KBM-7 (cell line): ENCODE measurements at places on chromosomes 5 and 9.

DNA sequence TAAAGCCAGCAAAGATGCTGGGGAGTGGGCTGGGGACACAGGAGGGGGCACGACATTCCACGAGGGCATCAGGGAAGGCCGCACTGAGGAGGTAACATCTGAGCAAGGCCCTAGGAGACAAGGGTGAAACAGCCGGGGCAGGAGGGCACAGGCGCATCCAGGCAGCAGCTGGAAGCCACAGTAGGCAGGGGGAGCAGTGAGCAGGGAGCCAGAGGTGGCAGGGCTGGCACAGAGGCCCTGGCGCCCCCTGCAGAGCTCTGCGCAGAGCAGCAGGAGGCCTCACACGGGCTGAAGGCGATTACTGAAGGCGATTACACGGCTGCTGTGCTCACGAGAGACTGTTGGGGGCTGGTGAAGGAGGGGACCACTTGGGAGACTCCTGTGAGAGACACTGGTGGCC lies 15.4 kb downstream of the LMAN2 start:
- DNase-seq, result peak; percentile 58

DNA sequence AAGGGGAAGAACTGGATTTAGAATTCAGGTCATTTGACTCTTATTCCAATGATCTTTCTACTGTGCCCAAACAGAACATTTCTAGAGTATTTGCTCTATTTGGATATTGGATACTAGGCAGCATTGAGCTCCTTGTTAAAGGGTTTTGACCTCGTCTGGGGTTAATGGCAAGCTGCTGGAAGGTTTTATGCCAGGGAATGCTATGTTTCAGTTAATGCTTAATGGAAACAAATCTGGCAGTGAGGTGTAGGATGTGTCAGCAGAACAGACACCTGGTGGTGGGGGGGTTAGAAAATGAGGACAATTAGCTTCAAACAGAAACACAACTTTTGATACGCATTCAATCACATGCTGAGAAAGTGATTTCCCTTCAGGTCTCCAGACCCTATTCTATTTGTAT lies 51.5 kb downstream of the AGXT2 start:
- no peak for DNase-seq

GRCh38 chr9:108755979-108756378 lies 99.8 kb downstream of the ACTL7B start:
- no peak for DNase-seq

- DNase-seq, result no peak
These were observed 175.2 kb downstream of the ZSWIM6 start for GRCh38 chr5:61507232-61507631.

- no peak for DNase-seq
These were observed 205.2 kb upstream of the EDIL3 start for GRCh38 chr5:84589926-84590325.

DNA sequence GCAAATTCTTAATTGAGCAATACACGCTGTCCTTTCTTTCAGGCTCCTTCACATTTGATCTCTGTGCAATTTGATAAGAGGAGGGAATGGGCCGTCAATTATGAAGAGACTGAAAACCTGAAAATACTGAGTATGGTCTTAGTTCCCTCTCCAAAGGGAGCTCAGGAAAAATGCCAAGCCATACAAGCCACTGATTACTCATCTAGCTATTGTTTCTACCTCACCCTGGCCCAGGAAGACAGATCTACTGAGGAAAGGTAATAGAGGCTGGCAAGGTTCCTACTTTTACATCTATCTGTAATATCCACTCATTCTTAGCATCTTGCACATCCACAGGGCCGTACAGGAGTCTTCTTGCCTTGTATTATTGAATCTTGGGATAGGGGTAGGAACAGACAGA lies 23.7 kb upstream of the TNC start:
- DNase-seq, result no peak

DNA sequence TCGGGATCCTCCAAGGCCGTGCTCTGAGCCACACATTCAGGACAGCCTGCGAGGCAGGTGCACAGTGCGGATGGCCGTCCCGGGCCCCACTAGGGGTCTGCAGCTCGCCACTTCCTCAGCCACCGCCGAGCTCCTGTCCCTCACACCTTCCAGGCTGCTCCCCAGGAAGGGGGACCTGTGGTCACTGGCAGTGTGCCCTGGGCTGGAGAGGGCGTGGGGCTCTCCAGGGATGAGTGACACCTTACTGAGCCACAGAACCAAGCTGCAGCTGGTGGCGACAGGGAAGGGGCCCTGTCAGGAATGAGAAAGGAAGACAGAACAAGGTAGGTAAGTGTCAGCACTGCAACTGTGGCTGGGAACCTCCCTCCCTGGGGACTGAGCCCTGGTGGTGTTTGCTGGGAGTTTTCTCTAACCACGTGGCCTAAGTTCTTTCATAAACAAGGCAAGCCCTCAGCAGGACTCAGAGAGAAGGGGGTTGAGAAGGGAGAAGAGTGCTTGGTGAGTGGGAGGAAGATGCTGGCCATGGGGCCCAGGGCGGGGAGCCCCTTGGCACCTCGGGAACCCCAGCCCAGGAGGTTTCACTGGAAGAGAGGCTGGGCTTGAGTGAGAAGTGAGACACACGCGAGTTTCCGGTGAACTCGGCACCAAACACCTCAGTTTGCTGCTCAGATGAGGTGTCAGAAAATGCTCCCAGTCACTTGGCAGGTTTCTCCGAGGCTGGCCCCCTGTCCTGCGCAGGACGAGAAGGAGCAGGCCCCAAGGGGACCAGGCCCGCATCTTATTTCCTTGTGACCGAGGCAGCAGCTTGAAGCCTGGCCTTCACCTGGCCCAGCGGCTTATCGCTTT lies 5.2 kb downstream of the IL13 start:
- DNase-seq, result peak; percentile 35

GRCh38 chr5:101036778-101037177 lies 133.7 kb upstream of the ST8SIA4 start:
- no peak for DNase-seq

DNA sequence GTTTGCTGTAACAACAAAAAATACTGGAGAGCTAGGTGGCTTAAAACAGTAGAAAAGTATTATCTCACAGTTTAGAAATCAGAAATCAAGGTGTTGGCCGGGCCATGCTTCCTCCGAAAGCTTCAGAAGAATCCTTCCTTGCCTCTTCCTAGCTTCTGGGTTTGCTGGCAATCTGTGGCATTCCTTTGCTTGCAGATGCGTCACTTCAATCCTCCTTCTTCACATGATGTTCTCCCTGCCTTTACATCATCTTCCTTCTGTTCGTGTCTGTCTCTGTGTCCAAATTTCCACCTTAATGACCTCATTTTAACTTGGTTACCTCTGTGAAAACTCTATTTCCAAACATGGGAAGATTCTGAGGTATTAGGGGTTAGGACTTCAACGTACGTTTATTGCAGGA lies 90.4 kb upstream of the CHD1 start:
- DNase-seq, result no peak

DNA sequence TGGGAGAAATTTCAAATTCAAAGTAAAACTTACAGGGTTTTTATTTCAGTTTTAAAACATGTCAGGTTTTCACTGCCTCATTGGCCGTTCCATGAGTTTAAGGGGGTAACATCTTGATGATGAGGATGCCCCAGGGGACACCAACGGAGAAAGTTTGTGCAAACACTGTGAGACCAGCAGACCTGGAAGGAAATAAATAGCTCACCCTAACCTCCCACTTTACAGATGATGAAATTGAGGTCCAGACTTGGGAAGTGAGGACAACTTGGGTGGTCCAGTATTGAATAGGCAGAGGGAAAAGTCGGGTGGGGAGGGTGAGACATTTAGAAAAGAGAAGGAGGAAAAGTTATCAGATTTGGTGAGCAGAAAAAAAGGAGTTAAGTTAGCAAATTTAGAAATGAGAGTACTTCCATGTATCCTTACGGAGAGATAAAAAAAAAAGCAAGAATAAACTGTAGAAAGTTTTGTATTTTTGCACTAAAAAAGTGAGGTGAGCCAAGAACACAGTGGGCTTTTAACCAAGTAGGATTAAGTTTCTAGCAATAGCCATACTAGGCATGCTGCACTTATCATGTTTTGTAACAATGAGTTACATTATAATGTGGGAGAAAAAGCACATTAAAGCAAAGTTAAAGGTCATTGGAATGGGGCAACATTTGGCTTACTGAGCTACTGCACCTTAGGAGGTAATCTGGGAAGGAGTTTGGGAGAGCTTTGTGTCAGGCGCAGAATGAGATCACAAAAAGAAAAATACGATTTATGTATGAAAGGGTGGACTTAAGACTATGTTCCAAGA lies 125.1 kb downstream of the GAS1 start:
- no peak for DNase-seq

DNA sequence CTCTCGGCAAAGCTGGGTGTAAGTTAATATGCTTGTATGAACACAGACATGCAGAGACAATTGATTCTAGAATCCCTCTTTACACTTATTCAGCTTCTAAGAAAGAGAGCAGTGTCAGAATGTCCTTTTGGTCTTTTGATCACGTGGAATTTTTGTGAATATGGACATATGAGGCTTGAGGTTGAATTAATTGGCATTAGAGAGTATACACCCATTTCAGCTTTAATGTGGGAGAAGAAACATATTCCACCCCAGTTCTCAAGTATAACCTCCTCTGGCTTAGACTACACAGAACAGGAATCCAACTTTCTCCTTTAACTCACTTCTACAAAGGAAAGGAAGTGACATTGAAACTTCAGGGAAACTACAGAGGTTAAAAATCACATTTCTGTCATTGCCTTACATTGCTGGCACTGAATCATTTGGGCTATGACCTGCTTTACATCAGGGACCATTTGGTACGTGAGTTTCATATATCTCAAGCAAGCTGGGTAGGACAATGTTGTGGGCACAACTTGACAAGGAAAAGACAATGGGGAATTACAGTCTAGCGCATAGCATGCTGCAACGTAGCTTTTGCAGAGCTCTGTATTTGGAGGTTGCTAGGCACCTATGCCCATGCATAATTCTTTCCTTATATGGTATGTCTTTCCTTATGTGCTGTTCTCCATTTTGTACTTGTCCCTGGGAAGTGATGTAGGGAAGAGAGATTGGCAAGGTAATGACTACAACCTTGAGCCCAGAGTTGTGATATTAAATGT lies 19.5 kb downstream of the DAB2 start:
- no peak for DNase-seq

GRCh38 chr9:124420991-124421543 lies 5.8 kb upstream of the PSMB7 start:
- DNase-seq, result no peak

GRCh38 chr9:137612741-137613142 lies 6.1 kb upstream of the EHMT1 start:
- no peak for DNase-seq

- no peak for DNase-seq
These were observed 214.4 kb upstream of the ELL2 start for GRCh38 chr5:96176022-96176421.

GRCh38 chr5:139664727-139665351 lies 16.7 kb downstream of the CXXC5 start:
- DNase-seq, result no peak

- DNase-seq, result no peak
These were observed 198.3 kb downstream of the AUH start for GRCh38 chr9:91163444-91163772.

DNA sequence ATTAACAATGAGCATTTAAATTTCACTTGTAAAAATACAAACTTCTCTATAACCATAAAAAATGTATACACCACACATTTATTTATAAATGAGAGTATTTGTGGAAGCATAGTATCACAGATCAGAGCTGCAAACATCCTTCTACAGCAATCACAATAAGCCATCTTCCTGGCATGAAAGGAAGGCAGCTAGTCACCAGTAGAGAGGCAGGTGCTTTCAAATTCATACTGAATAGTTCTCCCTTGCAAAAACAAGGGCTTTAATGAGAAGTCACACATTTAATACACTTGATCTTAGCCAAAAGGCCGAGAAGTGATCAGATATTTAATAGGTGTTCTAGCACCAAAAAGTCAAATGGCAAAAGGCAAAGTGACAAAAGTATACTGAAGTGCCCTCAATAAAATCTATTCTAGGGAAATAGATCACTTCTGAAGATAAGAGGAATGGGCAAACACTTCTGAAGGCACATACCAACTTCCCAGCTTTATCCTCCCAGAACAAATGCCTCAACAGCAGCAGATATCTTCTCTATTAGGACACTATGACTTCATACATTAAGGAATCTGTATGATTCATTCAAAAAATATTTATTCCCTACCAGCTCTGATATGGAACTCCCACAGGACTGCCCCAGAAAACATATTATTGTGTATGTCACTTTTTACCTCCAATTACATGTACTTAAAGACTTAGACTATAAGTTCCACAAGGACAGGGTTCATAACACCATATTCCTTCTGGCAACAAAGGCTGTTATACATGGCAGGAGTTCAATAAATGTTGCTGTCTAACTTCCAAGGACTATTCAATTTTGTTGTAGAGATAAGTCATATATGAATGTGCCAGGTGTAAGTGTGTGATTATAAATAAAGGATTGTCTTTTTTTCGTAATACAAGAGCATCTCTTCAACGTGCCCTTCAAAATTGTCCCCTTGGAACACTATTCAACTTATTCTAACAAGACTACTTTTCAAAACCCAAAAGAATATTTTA lies 31.7 kb downstream of the MAPKAP1 start:
- DNase-seq, result no peak

GRCh38 chr5:16844952-16845351 lies 91.1 kb downstream of the MYO10 start:
- no peak for DNase-seq

DNA sequence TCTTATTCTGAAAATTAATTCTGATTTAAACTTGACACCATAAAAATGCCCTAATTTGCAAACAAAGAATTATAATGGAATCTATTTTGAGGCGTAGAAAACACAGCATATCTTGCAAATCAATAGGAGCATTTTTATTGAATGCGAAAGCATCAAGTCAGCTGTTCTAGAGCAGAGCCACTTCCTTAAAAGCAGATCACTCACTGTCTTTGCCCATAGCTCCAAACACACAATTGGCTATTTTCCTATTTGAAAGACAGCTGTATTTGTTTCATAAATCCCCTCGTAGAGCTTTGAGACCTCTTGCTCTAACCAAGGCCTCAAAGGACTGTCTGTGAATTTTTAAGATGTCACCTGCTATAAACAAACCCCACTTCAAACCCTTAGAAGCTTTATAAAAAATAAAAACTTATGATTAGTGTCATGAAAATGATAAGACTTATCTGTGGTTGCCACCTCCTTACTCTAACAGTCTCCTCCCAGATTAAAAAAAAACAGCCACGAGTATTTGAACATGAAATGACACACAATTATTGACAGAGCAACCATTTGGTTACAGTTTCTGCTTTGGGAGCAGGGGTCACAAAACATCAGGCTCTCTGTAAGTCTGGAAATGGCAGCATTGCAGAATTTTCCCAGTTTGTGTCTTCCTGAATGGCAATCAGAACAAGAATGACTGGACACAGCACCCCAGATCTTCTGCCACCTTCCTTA lies 75.6 kb upstream of the RASEF start:
- no peak for DNase-seq
